ENCODE measurements at places on chromosomes 7 and 10.

DNA sequence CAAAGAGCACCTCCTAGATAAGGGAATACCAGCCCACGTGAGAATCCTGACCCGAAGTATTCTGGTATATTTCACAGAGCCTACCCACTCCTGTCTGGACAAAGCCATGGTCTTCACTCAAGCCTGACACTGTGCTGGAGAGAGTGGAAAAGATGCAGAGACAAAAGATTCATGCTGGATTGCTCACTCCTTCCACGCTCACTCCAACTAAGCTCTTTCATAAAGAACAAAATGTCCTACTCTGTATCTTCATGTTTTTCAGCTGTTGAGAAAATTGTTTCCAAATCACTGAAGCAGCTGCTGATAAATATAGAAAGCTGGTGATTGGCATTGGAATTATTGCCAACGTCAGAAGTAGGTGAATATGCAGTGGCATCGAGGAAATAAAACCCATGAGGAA, 106.0 kb downstream of the ABLIM1 start:
- no peak for DNase-seq

GRCh38 chr10:46267132-46267985, 19.4 kb upstream of the ANTXRL start:
- DNase-seq = no peak

DNA sequence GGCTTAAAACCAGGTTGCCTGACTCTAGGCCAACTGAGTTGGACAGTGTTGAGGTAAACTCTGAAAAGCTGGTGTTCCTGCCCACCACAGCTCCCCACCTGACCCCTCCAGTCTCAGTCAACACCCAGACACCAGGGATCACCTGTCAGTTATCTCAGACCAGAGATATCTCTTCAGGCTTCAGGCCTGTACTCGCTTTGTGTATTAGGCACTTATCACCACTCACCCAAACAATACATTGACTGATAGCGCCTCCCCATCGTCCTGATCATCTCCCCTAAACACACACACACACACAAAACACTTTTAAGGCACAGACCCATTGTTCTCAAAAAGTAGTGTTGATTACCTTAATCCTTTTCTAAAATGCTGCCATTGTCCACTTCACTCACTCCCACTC, 111.5 kb downstream of the PLCE1 start:
- DNase-seq = no peak

- no peak for DNase-seq
Measured at GRCh38 chr7:158487631-158488151, 99.9 kb downstream of the PTPRN2 start.

GRCh38 chr7:144903201-144903600, 67.3 kb upstream of the TPK1 start:
- no peak for DNase-seq

DNA sequence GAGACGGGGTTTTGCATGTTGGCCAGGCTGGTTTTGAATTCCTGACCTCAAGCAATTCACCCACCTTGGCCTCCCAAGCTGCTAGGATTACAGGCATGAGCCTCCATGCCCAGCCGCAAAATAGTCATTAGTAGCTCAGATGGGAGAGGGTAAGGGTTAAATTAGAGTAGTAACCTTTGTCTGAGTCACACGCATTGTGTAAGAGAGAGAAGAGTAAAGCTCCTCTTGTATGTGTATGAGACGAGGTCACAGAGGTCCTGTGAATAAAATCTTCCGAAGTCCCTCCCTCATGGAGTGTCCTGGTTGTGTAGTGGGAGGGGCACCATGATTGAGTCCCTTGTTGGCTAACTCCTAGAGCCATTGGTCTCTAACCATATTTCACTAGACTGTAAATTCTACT, 85.2 kb upstream of the CDC14C start:
- DNase-seq = no peak

GRCh38 chr7:127253281-127254162, 781 bp upstream of the GRM8 start:
- DNase-seq = peak; percentile 44

DNA sequence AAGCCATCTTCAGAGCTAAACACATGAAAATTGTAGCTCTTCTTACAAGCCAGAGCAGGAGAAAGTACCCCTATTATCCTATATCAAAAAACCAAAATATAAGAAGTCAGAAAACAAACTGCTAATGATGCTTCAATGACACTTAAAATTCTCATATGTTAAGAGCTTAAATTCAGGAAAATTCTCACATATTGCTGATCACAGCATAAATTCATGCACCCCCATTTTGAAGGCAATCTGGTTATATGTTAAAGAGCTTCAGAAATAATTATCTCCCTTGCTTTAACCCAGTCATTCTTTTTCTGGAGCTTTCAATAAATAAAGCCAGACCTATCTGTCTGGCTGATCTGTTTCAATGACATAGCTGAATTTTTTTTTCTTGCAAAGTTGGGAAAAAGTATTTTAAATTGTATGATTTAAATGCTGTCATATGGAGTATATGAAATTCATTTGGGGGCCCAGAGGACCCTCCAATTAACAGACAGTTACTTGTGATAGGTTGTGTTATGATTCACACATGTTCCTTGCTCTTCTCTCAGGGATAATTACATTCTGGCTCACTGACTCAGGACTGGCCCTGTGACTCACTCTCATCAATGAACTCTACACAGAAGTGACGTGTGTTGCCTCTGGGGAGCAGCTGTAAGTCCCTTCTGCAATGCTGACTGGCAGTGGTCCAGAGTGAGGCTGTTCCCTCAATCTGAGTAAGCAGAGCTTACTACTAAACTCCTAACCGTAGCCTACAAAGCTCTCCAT, 85.2 kb downstream of the HGF start:
- DNase-seq = no peak

- DNase-seq = no peak
Measured at GRCh38 chr10:69880301-69881081, 78.8 kb downstream of the COL13A1 start.

- DNase-seq = no peak
Measured at GRCh38 chr7:105297985-105298384, 90.7 kb downstream of the SRPK2 start.

DNA sequence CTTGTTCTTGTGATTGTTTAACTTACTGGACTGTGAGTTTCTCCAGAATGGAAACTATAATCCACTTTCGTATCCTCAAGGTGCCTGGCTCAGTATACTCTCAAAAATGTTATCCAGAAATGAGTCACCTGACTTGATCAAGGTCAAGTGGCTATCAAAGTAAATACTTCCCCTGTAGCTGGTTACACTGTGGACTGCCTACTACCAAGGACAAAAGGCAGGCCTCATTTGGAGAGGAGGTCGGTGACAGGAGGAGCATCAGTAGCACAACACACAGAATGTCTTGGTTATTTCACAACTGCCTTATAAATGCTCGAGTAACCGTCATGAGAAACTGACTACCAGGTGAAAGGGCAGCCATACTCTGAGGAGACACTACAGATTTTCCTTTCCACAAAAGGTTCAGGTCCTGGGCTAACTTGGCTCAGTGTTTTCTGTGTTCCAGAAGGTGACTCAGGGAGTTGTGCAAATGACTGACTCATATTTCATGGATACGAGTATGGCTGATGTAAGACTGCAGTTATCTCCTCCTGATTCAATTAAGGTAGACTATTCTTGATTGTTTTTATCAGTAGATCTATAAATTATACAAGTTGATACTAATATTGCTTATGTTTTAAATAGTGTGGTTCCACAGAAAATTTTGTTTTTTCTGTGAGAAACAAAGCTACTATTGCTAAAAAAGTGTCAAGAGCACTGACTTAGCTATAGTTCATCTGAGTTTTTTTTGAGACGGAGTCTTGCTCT, 4.2 kb upstream of the CCNY start:
- no peak for DNase-seq

DNA sequence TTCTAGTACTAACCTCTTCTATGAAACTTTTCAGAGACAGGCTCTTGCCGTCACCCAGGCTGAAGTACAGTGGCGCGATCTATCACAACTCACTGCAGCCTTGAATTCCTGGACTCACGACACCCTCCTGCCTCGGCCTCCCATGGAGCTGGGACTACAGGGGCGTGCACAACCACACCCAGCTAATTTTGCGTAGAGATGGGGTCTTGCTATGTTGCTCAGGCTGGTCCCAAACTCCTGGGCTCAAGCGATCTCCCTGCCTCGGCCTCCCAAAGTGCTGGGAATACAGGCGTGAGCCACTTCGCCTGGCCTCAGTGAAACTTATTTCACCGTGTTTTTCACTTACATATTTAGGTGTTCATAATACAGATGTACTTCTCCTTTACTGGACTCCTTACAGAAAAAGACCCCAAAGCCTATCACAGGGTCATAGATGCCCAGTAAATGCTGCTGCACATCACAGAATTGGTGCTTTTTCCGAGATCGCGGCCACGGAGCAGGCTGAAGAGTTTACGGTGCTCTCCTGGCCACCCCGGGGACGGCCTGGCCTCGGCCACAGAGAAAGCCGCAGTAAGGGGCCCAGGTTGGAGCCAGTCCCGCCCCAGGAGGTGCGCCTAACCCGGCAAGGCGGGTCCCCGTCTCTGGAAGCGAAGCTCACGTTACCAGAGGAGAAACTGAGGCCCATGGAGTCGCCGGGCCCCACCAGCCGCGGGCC, 595 bp downstream of the TBL2 start:
- no peak for DNase-seq

- DNase-seq = no peak
Measured at GRCh38 chr7:51613911-51614357, 297.3 kb upstream of the COBL start.

DNA sequence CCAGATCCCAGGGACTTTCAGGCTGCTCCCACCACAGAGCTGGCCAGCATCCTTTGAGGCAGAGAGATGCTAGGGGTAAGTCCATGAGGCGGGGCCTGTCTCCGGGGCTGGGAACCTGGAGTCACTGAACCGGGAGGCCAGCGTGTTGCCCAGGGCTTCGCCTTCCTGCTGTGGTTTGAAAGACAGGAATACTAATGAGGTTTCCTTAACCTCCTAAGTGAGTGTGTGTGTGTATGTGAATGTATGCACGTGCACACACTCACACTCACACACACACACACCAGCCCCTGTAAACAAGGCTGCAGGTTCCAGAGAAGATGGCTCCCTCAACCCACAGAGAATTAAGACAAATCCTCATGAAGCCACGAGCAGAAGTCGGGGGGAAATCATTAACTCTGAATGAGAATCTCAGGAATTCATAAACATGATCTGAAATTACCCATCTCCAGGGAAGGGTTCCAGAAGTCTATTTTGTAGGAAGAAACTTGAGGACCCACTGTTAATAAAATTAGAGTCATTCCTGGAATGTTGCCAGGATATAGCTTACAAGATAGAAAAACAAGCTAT, 20.3 kb upstream of the PFKP start:
- no peak for DNase-seq

DNA sequence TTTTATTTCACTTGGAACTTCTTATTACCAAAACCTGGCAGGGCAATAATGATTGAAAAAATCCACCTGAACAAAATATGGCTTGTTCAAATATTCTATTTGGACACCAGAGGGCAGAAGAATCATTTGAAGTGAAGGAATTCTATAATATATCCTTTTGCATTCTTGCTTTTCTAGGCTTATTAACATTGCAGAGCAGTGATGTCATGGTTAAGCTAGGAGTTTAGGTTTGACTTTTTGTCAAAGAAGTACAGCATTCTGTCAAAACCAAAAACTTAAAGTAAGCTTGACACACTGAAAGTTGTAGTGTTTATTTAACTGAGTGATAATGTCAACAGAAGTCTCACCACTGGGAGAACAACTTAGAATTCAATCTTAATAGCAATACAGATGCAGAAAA, 156.0 kb downstream of the SEMA3D start:
- DNase-seq = no peak

DNA sequence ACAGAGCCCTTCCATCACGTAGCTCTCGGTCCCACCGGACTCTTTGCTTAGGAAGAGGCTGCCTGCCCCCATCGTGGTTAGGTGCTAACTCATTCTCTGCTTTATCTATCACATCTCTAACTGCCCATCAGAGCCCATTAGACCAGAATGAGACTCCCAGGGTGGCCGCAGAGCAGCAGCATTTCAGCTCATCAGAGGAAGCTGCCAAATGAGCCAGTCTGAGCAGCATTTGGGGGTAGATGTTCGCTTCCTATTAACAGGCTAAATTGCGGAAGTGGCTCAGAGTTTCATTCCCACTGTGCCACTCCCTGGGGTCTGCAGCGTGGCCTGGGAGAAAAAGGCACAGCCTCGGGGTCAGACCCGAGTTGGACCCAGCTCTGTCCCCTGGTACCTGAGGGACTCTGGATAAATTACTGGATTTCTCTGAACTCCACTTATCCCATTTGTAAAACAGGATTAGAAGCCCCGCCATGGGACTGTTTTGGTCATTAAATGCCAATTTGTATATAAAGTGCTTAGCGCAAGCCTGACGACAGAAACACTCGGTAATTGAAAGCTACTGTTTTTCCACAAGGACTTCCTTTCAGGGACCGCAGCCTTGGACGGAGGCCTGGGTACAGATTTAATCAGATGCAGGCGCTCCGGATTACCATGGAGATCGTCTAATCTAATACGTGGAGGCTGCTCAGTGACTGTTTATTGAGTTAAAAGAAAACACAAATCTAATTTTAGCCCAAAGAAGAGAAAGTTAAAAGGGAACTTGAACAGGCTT, 73.8 kb upstream of the PRLHR start:
- DNase-seq = no peak

GRCh38 chr10:114374053-114374791, 30.1 kb downstream of the AFAP1L2 start:
- DNase-seq = no peak

- DNase-seq = no peak
Measured at GRCh38 chr7:17044396-17044795, 162.6 kb upstream of the AGR3 start.

GRCh38 chr10:79448732-79449049, 3.3 kb upstream of the ZCCHC24 start:
- DNase-seq = no peak

DNA sequence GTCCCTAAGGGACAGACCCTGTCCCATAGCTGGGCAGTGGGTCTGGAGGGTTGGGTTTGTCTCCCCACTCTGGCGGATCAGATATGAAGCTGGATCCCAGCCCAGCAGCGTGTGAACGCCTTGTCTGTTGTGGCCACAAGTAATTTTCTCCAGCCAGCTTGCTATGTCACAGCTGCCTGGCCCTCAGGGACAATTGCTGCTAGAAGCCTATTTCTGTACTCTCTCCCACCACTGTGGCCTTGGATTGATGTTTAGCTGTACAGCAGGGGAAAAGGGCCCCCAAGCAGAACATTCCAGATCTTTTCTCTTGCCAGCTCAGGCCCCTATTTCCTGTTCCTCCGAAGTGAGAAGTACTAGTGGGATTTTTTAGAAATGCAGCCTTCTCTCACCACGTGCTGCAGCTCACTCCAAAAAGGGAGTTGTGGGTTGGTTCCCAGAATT, 53.5 kb upstream of the WAC start:
- DNase-seq = no peak

DNA sequence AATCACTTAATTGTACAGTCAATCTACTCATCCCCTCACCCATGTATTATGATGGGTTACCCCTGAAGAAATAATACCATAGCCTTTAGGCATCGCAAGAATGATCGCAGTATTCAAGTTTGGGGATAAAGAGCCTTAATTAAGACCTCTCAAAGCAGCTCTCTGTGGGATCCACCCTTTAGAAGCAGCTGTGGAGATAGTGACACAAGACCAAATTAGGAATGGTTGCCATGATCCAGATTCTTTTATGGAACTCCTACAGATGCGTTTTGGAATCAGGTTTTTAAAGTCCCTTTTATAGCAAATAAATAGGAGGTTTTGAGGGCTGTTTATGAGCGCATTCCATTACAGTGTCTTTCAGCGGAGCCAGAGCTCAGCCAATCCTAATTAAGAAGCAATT, 12.2 kb downstream of the TES start:
- DNase-seq = no peak

- no peak for DNase-seq
Measured at GRCh38 chr10:3287572-3288445, 115.2 kb upstream of the PITRM1 start.

All from T-helper 2 cell (primary cell).